ENCODE measurements at places on chromosomes 12 and 14. TPM values are rescaled to one million over a fixed set of nuclear protein-coding genes. Genes with fewer than 3 reads are reported as not detected.
A peak's percentile ranks its signal among the peaks of the same experiment; 100 is the strongest.

GRCh38 chr12:129854591-129854990 is 49.2 kb downstream of the TMEM132D start:
- H3K27me3 ChIP-seq = no peaks in the 10 kb centered on the region
- no peak overlapping the region for H3K4me3 ChIP-seq
- DNase-seq = no peak
- no peak overlapping the region for H3K27ac ChIP-seq
- no peaks in the 10 kb centered on the region for H3K4me1 ChIP-seq

DNA sequence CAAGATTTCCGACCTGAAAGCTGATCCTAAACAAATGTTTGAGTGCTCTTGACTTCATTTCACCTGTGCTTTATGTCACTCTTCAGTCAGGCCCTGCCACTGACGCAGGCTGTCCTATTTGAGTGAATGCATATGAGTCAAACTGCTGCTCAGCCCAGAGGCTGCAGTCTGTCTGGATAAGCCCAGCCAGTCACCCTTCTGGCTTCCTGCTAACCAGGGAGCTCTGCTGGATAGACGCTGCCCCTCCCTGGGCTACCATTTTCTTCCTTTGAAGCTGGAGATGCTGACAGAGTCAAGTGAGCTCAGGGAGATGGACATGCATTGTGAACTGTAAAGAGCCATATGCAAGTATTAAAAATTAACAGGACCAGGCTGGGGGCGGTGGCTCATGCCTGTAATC is 5.1 kb upstream of the TUNAR start:
- H3K27me3 ChIP-seq = peaks cover 6% of the 10 kb centered on the region
- H3K27ac ChIP-seq = no peak overlapping the region
- no peaks in the 10 kb centered on the region for H3K36me3 ChIP-seq
- no peak overlapping the region for H3K4me3 ChIP-seq
- DNase-seq = no peak

DNA sequence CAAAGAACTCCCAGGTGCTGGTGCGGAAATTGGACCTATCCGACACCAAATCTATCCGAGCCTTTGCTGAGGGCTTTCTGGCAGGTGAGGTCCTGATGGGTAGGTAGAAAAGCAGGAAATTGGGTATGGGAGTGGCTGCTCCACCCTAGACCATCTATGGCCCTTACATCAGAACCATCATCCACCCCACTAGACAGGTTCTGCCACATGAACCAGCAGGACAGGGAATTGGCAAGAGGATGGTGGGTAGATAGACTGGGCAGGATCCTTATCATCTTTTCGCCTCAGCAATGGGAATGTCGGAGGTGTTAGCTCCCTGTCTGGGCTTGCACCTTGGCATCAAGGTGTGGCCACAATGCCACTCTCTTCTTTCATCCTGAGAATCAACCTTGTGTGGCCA is 23.5 kb downstream of the RDH12 start:
- H3K27me3 ChIP-seq = no peaks in the 10 kb centered on the region
- no peaks in the 10 kb centered on the region for H3K36me3 ChIP-seq
- H3K4me1 ChIP-seq = no peaks in the 10 kb centered on the region
- no peak for DNase-seq

Gene FAM181A
- total RNA-seq = not detected

Gene IFNG
- total RNA-seq = not detected

Gene MEG3
- 68.8 TPM for total RNA-seq

DNA sequence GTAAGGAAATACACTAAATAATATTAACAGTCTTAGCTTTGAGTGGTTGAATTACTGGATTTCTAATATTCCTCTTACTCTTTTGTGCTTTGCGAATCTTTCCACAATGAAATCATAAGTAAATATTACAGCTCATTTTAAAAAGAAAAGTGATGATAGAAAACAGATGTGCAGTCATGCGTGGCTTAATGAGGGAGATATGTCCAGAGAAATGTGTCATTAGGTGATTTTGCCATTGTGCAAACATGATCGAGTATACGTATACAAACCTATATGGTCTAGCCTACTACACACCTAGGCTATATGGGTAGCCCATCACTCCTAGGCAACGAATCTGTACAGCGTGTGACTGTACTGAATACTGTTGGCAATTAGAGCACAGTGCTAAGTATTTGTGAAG is 59.3 kb downstream of the SLC15A5 start:
- no peaks in the 10 kb centered on the region for H3K4me1 ChIP-seq
- H3K36me3 ChIP-seq = no peaks in the 10 kb centered on the region
- no peak for DNase-seq
- H3K27ac ChIP-seq = no peak overlapping the region

DNA sequence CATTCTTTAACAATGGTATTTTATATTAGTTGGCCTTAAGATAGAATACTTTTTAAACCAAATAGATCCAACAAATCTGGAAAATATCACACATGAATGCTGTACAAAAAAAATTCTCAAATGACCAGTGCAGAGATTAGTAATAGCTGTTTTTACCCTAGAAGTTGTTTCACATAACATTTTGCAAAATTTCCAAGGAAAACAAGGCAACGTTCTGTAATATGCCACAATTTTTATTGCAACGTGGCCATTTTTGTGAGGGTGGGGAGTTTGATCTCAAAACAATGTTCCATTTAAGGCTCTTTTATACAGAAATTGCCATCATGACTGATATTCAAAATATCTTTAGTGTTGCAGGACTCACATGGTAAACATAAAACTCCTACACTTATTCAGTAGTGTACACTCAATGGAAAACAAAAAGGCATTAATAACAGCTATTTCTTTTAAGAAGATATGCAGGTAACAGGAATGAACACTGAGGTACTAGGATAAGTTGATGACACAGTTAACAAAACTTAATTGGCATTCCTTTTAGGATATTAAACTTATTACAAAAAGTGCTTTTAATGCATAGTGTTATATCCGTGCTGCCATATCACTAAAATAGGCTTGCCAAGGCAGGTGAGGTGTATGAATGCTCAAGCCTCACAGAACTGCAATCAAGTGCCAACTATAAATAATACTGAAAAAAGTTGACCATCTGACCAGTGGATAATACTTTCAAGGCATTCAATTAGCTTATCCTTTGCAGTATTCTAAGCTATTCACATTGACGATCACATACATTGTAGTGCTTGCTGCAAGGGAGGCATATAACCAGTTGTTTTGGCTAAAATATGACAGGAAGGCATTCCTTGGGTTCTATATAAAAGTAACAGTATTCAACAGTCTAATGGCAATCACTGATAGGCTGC is 2.3 kb downstream of the CFL2 start:
- no peaks in the 10 kb centered on the region for H3K27me3 ChIP-seq
- no peak for DNase-seq
- peak overlapping the region; percentile 98 for H3K27ac ChIP-seq

GRCh38 chr12:14367040-14367661 is 1.7 kb downstream of the ATF7IP start:
- H3K27ac ChIP-seq = peak overlapping the region; percentile 97
- no peaks in the 10 kb centered on the region for H3K27me3 ChIP-seq
- H3K4me1 ChIP-seq = no peaks in the 10 kb centered on the region
- no peaks in the 10 kb centered on the region for H3K36me3 ChIP-seq

- H3K27me3 ChIP-seq = no peaks in the 10 kb centered on the region
- no peak for DNase-seq
- no peak overlapping the region for H3K27ac ChIP-seq
- peaks cover 5% of the 10 kb centered on the region for H3K4me1 ChIP-seq
- H3K4me3 ChIP-seq = no peak overlapping the region
These were observed 1.4 kb upstream of the RNF10 start for GRCh38 chr12:120532701-120533238.

DNA sequence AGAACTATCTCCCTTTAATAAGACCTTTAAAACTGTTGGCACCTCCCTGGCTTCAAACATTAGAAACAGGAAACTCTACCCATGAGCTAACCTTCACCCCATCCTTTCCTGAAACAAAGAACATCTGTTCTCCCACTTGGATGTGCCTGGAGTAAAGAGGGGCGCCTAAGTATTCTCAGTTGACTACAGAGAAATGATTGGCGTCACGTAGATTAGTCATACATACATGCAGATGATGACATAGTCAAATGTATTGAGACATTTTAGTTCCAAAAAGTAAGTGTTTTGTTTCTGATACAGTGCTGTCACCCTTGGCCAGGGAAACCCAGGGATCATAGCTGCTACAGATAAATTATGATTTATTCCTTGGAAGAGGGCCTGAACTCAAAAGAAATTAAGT is 260.0 kb upstream of the PLEKHG7 start:
- H3K4me3 ChIP-seq = no peak overlapping the region
- H3K4me1 ChIP-seq = no peaks in the 10 kb centered on the region
- peak overlapping the region; percentile 38 for H3K27ac ChIP-seq
- no peaks in the 10 kb centered on the region for H3K27me3 ChIP-seq

Gene INSM2
- not detected for total RNA-seq

GRCh38 chr14:68902357-68902756 is 76.7 kb downstream of the ACTN1 start:
- H3K27me3 ChIP-seq = no peaks in the 10 kb centered on the region
- H3K4me1 ChIP-seq = no peaks in the 10 kb centered on the region
- no peak for DNase-seq
- H3K4me3 ChIP-seq = no peak overlapping the region
- peaks cover 12% of the 10 kb centered on the region for H3K36me3 ChIP-seq
- no peak overlapping the region for H3K27ac ChIP-seq

DNA sequence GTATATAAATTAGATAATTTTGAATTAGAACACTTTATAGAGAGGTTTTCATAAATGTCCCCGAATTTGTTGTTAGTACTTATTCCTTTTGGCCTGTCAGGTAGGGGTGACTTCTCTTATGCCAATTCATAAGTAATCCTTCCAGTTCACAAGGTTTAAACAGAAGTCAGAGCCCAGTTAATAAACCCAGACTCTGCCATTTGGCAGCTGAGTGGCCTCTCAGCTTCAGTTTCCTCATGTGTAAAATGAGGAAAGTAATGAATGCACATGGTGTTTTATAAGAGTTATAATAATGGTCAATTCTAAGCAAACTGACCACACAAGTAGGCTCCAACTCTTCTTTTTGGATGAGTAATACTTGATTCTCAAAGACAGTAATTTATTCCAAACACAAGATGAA is 10.3 kb downstream of the MTERF2 start:
- H3K36me3 ChIP-seq = no peaks in the 10 kb centered on the region
- H3K4me1 ChIP-seq = no peaks in the 10 kb centered on the region
- DNase-seq = no peak
- H3K27ac ChIP-seq = peak overlapping the region; percentile 0
- H3K4me3 ChIP-seq = no peak overlapping the region

Gene FAM90A1
- total RNA-seq = not detected

DNA sequence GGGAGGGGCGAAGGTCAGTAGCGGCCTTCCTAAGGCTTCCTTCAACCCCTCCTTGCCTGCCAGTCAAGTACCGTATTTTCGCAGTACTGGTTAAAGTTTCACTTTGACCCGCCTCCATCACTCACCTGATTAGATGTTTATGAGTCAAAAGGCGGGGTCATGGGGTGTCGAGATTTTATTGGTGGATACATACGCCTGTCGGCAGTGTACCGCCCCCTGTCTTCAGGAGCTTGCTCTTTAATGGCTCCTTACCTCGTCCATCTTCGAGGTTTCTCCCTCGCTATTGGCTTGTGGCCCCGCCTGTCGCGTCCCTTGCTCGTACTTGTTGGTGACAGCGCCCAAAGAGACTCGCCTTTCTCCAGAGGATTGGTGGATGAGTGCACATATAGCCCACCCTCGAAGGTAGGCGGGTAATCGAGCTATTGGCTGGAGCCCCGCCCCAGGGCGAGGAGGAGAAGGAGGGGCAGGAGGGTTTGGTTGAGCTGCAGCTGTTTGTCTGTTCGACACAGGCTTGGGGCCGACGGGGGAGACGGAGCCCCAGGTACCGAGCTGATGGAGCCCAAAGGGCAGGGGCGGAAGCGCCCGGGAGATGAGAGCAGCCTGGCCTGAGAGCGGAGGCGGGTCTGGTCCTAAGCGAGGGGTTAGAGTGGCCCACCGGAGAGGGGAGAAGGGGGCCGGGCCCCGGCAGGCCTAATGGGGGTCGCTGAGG is at the start of gene RAB5B:
Gene RAB5B, plus strand, starts transcription at position 480 of the 709 bp plus-strand sequence. CDS start 12,883 bp downstream, outside the sequence.
- peak; percentile 100 for DNase-seq
- H3K36me3 ChIP-seq = no peaks in the 10 kb centered on the region
- H3K4me3 ChIP-seq = peak within 1 kb of the TSS; percentile 97
- no peaks in the 10 kb centered on the region for H3K4me1 ChIP-seq

Gene ADAM20
- 3.6 TPM for total RNA-seq

GRCh38 chr12:793037-793436 is 40.7 kb downstream of the WNK1 start:
- H3K27ac ChIP-seq = no peak overlapping the region
- H3K4me3 ChIP-seq = no peak overlapping the region
- no peaks in the 10 kb centered on the region for H3K36me3 ChIP-seq
- H3K27me3 ChIP-seq = no peaks in the 10 kb centered on the region
- no peaks in the 10 kb centered on the region for H3K4me1 ChIP-seq

DNA sequence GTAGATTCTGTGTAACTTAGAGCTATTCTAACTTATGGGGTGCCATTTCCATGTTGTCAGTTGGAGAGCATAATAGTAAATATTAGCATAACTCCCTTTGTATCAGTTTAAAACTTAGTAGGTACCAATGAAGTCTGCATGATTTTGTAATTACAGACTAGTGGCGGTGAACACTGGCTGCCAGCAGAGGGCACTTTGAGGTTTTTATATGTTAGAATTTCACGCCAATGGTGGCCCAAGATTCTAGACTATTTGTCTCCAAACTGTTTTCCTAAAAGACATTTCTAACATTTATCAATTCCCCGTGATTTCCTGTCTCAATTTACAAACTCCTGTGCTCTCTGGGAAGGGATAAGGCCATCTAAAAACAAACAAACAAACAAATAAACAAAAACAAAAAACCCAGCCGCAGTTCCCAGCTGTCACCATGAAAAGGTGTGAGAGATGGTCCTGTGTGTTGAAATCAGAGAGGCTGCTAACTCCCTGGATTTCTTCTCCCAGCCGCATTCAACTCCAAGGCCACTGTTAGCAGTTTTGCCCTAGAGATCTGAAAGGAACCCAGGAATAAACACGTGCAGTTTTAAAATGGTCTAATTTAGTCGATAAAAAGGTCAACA is 57.6 kb downstream of the BRMS1L start:
- no peaks in the 10 kb centered on the region for H3K4me1 ChIP-seq
- no peaks in the 10 kb centered on the region for H3K36me3 ChIP-seq
- H3K4me3 ChIP-seq = no peak overlapping the region
- DNase-seq = no peak
- H3K27me3 ChIP-seq = no peaks in the 10 kb centered on the region

GRCh38 chr12:27610374-27610773 is 85.9 kb upstream of the REP15 start:
- no peaks in the 10 kb centered on the region for H3K36me3 ChIP-seq
- H3K4me1 ChIP-seq = no peaks in the 10 kb centered on the region
- no peaks in the 10 kb centered on the region for H3K27me3 ChIP-seq
- DNase-seq = no peak

Gene IL31
- total RNA-seq = not detected

- H3K27me3 ChIP-seq = no peaks in the 10 kb centered on the region
- no peak overlapping the region for H3K27ac ChIP-seq
- H3K4me3 ChIP-seq = no peak overlapping the region
- H3K4me1 ChIP-seq = no peaks in the 10 kb centered on the region
- no peaks in the 10 kb centered on the region for H3K36me3 ChIP-seq
These were observed 16.5 kb downstream of the SELPLG start for GRCh38 chr12:108616941-108617858.

DNA sequence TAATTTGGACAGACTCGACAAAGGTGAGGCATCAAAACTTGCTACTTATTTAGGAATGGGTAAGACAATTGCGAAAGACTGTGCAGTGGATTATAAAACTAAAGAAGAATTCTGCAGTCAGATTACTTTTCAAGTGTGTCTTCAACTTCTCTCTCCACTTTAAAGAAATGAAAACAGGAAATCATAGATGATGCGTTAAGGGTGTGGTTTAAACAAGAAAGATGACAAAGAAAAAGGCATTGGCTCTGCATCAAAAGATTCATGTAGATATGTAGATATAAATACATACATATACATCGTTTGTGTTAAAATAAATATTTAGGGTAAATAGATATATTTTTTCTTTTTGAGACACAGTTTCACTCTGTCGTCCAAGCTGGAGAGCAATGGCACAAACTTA is 74.6 kb upstream of the PARP11 start:
- no peaks in the 10 kb centered on the region for H3K27me3 ChIP-seq
- no peaks in the 10 kb centered on the region for H3K4me1 ChIP-seq
- H3K27ac ChIP-seq = no peak overlapping the region
- H3K36me3 ChIP-seq = no peaks in the 10 kb centered on the region

Measured in breast epithelium (tissue), 4 donors.